ENCODE measurements at places on chromosomes 11 and 22. TPM values are rescaled to one million over a fixed set of nuclear protein-coding genes. Genes with fewer than 3 reads are reported as not detected.

DNA sequence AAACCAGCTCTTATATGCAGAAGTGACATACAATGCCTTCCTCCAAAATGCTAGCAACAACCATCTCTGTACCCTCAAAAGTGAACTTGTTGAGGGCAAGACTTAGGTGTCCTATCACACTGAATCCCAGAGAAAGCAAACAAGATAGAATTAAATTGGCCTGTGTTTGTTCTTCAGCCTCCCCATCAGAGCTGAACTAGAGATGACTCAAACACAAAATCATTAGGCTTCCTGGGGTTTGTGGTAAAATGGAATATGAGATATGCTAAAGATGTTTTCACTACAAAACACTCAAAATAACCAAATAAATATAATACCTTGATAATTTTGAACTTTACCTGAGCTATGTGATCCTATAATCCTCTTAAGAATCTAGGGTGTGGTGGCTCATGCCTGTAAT, 31.6 kb downstream of the ZNF214 start:
- H3K4me3 ChIP-seq = no peak overlapping the region
- peaks cover 24% of the 10 kb centered on the region for H3K4me1 ChIP-seq
- H3K27me3 ChIP-seq = no peaks in the 10 kb centered on the region
- DNase-seq = no peak

- DNase-seq = no peak
- peaks cover 17% of the 10 kb centered on the region for H3K4me1 ChIP-seq
- H3K27me3 ChIP-seq = no peaks in the 10 kb centered on the region
- no peak overlapping the region for H3K27ac ChIP-seq
Measured at GRCh38 chr22:37199760-37200108, 11.7 kb upstream of the C1QTNF6 start.

ARHGAP8 gene
- 0.51 TPM for total RNA-seq

- H3K36me3 ChIP-seq = no peaks in the 10 kb centered on the region
- no peak overlapping the region for H3K27ac ChIP-seq
- no peak for DNase-seq
- peaks cover 29% of the 10 kb centered on the region for H3K4me1 ChIP-seq
Measured at GRCh38 chr11:126161023-126161391, 50.4 kb downstream of the RPUSD4 start.

All from chondrocyte (in vitro differentiated cells).